ENCODE measurements at places on chromosomes 3 and 15.

DNA sequence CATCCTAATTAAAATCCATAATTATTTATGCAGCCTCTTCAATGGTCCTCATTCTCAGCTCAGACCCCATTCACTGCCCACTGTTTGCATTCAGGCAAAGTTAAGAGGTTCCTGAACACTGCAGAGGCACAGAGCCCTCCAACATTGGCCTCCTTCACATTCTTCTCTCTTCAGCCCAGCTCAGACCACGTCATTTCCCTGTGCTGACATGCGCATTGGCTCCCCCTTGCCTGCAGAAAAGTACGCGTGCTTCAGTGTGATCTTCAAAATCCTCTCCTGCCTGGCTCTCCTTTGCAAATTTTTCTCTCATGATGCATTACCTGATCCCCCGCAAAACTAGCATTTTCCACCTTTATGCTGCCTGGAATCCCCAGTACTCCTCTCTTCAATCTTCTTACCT is 552.3 kb downstream of the NTRK3 start:
- no peak overlapping the region for H3K4me3 ChIP-seq
- no peaks in the 10 kb centered on the region for H3K36me3 ChIP-seq
- no peaks in the 10 kb centered on the region for H3K27me3 ChIP-seq
- no peaks in the 10 kb centered on the region for H3K4me1 ChIP-seq

- H3K4me3 ChIP-seq: no peak overlapping the region
- no peaks in the 10 kb centered on the region for H3K27me3 ChIP-seq
- no peaks in the 10 kb centered on the region for H3K4me1 ChIP-seq
Observed at GRCh38 chr3:171156401-171157010, 130.0 kb upstream of the SLC2A2 start.

- no peak for DNase-seq
- peak overlapping the region; percentile 97 for H3K4me3 ChIP-seq
- H3K4me1 ChIP-seq: peaks cover 35% of the 10 kb centered on the region
- peak overlapping the region; percentile 84 for H3K27ac ChIP-seq
Observed at GRCh38 chr3:48189321-48189720, 1.1 kb upstream of the CDC25A start.

GRCh38 chr15:37206690-37207089 is 106.3 kb upstream of the MEIS2 start:
- DNase-seq: no peak
- no peak overlapping the region for H3K4me3 ChIP-seq
- H3K27me3 ChIP-seq: no peaks in the 10 kb centered on the region
- no peak overlapping the region for H3K27ac ChIP-seq

- peaks cover 11% of the 10 kb centered on the region for H3K36me3 ChIP-seq
- no peak for DNase-seq
- peaks cover 49% of the 10 kb centered on the region for H3K4me1 ChIP-seq
- peaks cover 24% of the 10 kb centered on the region for H3K27me3 ChIP-seq
Observed at GRCh38 chr15:91320101-91320500, 220.0 kb downstream of the SV2B start.

GRCh38 chr3:141237701-141238521 is 6.3 kb downstream of the PXYLP1 start:
- H3K4me3 ChIP-seq: peak overlapping the region; percentile 32
- peak overlapping the region; percentile 87 for H3K27ac ChIP-seq
- peaks cover 82% of the 10 kb centered on the region for H3K4me1 ChIP-seq
- H3K27me3 ChIP-seq: no peaks in the 10 kb centered on the region
- peaks cover 37% of the 10 kb centered on the region for H3K36me3 ChIP-seq

DNA sequence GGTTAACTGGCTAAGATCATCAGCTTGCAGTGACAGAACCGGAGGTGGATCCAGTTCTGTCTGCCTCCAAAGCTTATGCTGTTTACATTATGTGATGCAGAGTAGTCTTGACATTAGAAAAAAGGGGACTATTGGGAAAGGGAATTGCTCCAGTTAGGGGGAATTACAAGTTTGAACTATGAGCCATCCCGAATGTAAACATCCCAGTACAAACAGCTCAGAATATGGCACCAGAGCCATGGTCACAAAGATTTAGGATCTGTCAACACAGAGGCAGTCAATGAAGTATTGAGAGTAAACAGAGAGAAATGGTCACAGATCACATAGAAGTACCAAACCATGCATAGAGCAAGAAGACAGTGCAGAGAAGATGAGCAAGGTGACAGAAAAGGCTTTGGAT is 39.8 kb upstream of the CRTC3 start:
- H3K27me3 ChIP-seq: no peaks in the 10 kb centered on the region
- H3K4me1 ChIP-seq: peaks cover 15% of the 10 kb centered on the region
- H3K27ac ChIP-seq: peak overlapping the region; percentile 55
- DNase-seq: no peak
- H3K4me3 ChIP-seq: no peak overlapping the region

GRCh38 chr3:63193647-63194046 is 84.5 kb upstream of the SYNPR start:
- no peaks in the 10 kb centered on the region for H3K27me3 ChIP-seq
- H3K36me3 ChIP-seq: no peaks in the 10 kb centered on the region
- H3K27ac ChIP-seq: no peak overlapping the region
- no peak overlapping the region for H3K4me3 ChIP-seq

DNA sequence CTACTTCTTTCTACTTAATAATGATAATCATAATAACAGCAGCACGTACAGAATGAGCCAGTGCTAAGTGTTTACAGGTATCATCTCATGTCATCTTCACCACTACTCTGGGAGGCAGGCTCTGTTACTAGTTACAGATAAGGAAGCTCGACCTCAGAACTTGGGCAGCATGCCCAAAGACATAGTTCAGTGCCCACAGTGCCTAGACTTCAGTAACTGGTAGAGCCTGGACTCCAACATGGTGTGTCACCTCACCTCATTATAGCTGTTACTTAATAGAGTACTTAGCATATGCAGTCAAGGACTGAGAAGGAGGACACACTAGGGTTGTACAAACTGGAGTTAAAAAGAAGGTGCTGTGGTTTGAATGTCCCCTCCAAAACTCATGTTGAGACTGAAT is 7.6 kb downstream of the GADL1 start:
- H3K27ac ChIP-seq: no peak overlapping the region
- DNase-seq: no peak
- no peak overlapping the region for H3K4me3 ChIP-seq

GRCh38 chr15:85452436-85452835 is 72.0 kb downstream of the AKAP13 start:
- H3K36me3 ChIP-seq: peaks cover 37% of the 10 kb centered on the region
- H3K4me3 ChIP-seq: no peak overlapping the region
- peaks cover 15% of the 10 kb centered on the region for H3K4me1 ChIP-seq
- H3K27ac ChIP-seq: no peak overlapping the region

GRCh38 chr3:132254076-132254755 is 63.0 kb upstream of the ACP3 start:
- H3K4me1 ChIP-seq: no peaks in the 10 kb centered on the region
- H3K27ac ChIP-seq: no peak overlapping the region
- no peak for DNase-seq
- H3K36me3 ChIP-seq: no peaks in the 10 kb centered on the region

- H3K27ac ChIP-seq: no peak overlapping the region
- peaks cover 7% of the 10 kb centered on the region for H3K36me3 ChIP-seq
- no peak for DNase-seq
- H3K27me3 ChIP-seq: no peaks in the 10 kb centered on the region
- no peak overlapping the region for H3K4me3 ChIP-seq
Observed at GRCh38 chr3:15453501-15453900, 26.1 kb downstream of the EAF1 start.

GRCh38 chr3:18447720-18448119 is 22.6 kb upstream of the SATB1 start:
- peak overlapping the region; percentile 94 for H3K4me3 ChIP-seq
- H3K27me3 ChIP-seq: no peaks in the 10 kb centered on the region
- DNase-seq: no peak
- H3K36me3 ChIP-seq: peaks cover 71% of the 10 kb centered on the region
- H3K27ac ChIP-seq: peak overlapping the region; percentile 98

- peak; percentile 16 for DNase-seq
- H3K27ac ChIP-seq: no peak overlapping the region
- no peak overlapping the region for H3K4me3 ChIP-seq
- no peaks in the 10 kb centered on the region for H3K36me3 ChIP-seq
Observed at GRCh38 chr3:36792342-36792741, 28.0 kb upstream of the DCLK3 start.

- H3K27me3 ChIP-seq: no peaks in the 10 kb centered on the region
- H3K4me1 ChIP-seq: no peaks in the 10 kb centered on the region
- DNase-seq: no peak
- no peak overlapping the region for H3K27ac ChIP-seq
Observed at GRCh38 chr15:48006031-48006511, 114.7 kb upstream of the SLC24A5 start.

DNA sequence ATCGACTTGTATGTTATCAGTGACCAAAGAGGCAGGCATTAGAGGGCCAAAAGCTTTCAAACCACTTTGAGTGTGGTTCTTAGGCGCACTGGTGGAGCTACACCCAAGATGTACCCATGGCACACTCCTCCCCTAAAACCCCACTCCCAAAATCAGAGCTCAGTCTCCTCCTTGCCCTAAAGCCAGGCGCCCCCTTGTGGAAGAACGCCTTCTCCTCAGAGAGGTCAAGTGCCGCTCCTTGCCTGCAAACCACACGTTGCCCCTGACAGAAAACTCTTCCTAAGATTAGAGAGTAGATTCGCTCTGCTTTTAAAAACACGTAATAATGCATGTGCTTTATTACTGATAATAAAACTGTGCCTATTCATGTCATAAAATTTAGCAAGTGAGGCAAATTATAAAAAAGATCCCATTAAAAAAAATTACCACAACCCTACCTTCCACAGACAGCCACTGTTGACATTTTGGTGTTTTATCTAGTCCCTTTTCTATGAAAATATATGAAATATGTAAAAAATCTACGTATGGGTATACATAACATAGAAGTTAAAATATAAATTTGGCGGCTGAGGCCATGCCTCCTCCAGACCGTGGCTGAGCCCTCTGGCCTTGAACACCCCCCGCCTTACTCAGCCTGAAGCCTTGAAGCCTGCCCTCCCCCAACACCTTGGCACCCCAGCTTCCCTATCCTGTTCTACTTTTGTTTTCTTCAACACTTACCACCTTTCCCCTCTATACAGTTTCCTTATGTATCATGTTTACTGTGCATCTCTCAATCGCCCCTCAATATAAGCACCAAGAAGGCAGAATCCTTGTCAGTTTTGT is 33.5 kb downstream of the BCL2L10 start:
- DNase-seq: peak; percentile 89
- no peaks in the 10 kb centered on the region for H3K27me3 ChIP-seq
- no peak overlapping the region for H3K4me3 ChIP-seq
- no peaks in the 10 kb centered on the region for H3K36me3 ChIP-seq
- no peak overlapping the region for H3K27ac ChIP-seq

GRCh38 chr3:32026593-32026992 is 45.0 kb downstream of the ZNF860 start:
- no peak for DNase-seq
- H3K4me1 ChIP-seq: no peaks in the 10 kb centered on the region
- no peak overlapping the region for H3K4me3 ChIP-seq
- no peak overlapping the region for H3K27ac ChIP-seq
- no peaks in the 10 kb centered on the region for H3K36me3 ChIP-seq

GRCh38 chr3:187744169-187745151 is 808 bp downstream of the BCL6 start:
- peak overlapping the region; percentile 97 for H3K4me3 ChIP-seq
- peak overlapping the region; percentile 100 for H3K27ac ChIP-seq
- peaks cover 11% of the 10 kb centered on the region for H3K36me3 ChIP-seq
- peaks cover 68% of the 10 kb centered on the region for H3K4me1 ChIP-seq

DNA sequence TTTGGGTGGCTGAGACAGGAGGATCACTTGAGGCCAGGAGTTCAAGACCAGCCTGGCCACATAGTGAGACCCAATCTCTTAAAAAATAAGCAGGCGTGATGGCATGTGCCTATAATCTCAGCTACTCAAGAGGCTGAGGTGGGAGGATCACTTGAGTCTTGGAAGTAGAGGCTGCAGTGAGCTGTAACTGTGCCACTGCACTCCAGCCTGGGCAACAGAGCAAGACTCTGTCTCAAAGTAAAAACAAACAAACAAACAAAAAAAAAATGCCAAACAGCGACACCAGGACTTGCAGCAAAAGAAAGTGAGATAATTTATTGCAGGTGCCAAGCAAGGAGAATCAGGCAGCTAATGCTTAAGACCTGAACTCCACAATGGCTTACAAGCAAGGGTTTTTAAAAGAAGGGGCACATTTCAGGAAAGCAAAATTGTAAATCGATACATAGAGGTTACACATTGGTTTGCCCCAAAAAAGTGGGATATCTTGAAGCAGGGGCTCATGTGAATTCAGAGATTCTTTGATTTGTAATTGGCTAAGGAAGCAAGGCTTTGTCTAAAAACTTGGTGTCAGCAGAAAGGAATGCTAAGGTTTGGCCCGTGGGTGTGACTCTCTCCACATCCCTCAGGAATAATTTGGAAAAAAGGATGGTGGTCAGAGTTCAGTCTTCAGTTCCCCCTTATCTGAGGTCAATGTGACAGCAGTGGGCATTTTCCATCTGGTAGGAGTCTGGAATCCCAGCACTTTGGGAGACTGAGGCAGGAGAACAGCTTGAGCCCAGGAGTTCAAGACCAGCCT is 5.2 kb upstream of the MPI start:
- H3K4me1 ChIP-seq: peaks cover 28% of the 10 kb centered on the region
- H3K27me3 ChIP-seq: peaks cover 7% of the 10 kb centered on the region
- H3K36me3 ChIP-seq: peaks cover 4% of the 10 kb centered on the region
- no peak overlapping the region for H3K27ac ChIP-seq
- DNase-seq: no peak
- no peak overlapping the region for H3K4me3 ChIP-seq

GRCh38 chr15:77183066-77183465 is 112.2 kb upstream of the TSPAN3 start:
- no peak for DNase-seq
- no peak overlapping the region for H3K27ac ChIP-seq
- H3K4me3 ChIP-seq: no peak overlapping the region
- peaks cover 8% of the 10 kb centered on the region for H3K36me3 ChIP-seq

DNA sequence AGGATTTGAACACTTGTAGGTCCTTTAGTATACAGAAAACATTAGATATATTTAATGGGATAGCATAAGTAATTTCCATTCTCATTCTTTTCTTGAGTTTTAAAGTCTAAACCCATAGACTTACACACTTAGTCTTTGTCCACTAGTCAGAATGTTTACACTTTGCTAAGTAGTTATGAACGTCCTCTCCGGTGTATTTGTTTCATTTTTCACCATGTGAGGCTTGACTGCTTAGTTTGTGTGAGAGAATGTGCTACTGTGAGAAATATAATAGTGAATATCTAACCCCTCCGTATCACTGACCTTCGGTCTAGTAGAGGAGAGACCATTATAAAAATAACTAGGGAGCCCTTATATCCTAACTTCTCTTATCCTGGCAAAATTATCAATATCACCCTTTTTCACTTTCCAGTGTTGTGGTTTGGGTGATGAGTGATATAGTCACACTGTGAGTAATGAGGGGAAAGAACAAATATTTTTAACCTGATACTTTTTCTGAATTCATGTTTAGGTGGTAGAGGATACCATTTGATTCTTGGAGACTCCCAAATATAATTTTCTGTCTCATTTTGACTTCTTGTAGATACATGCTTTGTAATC is 122.4 kb downstream of the UBE2E2 start:
- DNase-seq: no peak
- no peaks in the 10 kb centered on the region for H3K36me3 ChIP-seq
- H3K27me3 ChIP-seq: no peaks in the 10 kb centered on the region
- H3K27ac ChIP-seq: no peak overlapping the region
- H3K4me1 ChIP-seq: peaks cover 14% of the 10 kb centered on the region

GRCh38 chr3:154979331-154979730 is 100.8 kb upstream of the MME start:
- H3K4me3 ChIP-seq: no peak overlapping the region
- no peaks in the 10 kb centered on the region for H3K36me3 ChIP-seq
- H3K27ac ChIP-seq: no peak overlapping the region
- H3K4me1 ChIP-seq: no peaks in the 10 kb centered on the region
- H3K27me3 ChIP-seq: no peaks in the 10 kb centered on the region
- DNase-seq: no peak
